ENCODE measurements at places on chromosomes 11 and 22.

DNA sequence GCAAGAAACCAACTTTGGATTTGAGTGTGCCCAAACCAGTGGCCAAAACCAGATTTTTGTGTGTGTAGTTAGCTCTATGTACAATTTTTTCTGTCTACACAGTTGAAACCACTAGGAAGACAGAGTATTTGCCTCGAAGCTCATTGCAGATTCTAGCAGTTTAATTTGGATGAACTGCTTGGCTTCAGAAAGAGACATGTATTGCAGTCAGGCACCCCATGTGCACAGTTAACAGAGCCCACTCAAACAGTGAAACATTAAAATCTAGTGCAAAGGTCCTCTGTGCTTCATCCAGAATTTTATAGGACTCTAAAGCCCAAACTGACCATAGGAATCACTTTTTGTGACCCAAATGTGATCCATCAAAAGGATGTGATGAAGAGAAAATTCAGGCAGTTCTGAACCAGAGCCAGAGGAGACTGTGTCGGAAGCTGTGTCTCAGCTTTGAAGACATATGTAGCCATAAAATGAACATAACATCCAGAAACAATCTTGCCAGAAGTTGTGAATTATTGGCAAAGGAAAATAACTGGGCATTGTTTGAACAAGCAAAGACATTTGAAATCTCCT is 82.7 kb downstream of the PANX1 start:
- no peak for DNase-seq

DNA sequence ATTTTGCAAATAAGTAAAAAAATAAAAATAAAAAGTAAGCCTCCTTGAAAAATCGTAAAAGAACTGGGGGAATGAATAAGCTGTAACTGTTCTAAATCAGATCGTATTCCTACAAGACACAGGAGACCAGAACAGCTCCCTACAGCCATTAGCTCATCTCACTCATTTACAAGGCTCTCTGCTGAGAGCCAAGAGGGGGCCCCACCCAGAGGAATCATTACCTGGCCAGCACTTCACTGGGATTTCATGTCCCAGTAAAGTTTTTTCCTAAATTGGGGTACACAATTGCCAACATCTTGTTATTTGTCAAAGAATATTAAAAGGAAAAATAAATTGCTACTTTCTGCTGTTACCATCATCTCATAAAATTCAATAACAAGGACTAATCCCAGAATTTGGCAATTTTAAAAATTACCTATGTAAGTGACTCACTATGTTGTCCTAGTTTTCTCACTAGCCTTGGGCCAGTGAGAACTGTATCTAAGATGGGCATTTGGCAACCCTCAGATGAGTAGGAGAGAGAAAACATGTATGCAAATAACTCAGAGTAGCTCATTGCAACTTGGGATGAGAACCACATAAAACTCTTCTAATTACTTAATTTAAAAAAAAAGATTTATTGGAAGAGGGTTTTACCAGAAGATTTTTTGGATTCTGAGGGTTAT is 18.4 kb upstream of the SMTN start:
- no peak for DNase-seq

GRCh38 chr11:72231396-72232259 is 7.1 kb downstream of the INPPL1 start:
- DNase-seq: no peak

GRCh38 chr11:27718863-27719545 is 18.7 kb upstream of the BDNF start:
- DNase-seq: no peak

GRCh38 chr22:17434856-17435255 is 65.6 kb downstream of the CECR2 start:
- DNase-seq: no peak

Measured in stimulated activated CD8-positive, alpha-beta memory T cell treated with anti-CD3 and anti-CD28 coated beads, Interleukin-4, amount 100 ng/mL, for 1 hour (primary cell).